ENCODE measurements at places on chromosomes 1 and 21.

- H3K4me3 ChIP-seq = no peak overlapping the region
- DNase-seq = no peak
- peaks cover 30% of the 10 kb centered on the region for H3K4me1 ChIP-seq
- no peaks in the 10 kb centered on the region for H3K36me3 ChIP-seq
- H3K27me3 ChIP-seq = no peaks in the 10 kb centered on the region
Observed at GRCh38 chr1:230743899-230744298, 3.3 kb upstream of the CAPN9 start.

DNA sequence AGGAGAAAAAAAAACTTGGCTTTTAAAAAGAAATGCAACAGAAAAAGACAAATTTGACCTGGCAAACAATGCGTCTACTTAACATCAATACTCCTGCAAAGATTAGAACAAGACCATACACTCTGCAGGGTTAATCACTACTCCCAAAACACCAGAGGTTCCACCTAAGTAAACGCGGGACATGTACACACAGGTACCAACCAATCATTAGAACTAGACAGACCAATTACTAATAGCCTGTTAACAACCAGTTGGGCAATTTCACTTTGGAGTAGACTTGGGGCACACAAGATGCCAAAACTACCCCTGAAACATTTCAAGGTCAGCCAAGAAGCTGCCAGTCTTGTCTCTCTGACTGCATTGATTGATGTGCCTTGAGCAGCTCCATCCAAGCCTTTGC lies 125.8 kb downstream of the RRAGC start:
- peaks cover under 1% of the 10 kb centered on the region for H3K4me1 ChIP-seq
- H3K27ac ChIP-seq = no peak overlapping the region
- DNase-seq = no peak
- no peak overlapping the region for H3K4me3 ChIP-seq

GRCh38 chr1:233094269-233094668 lies 143.9 kb downstream of the NTPCR start:
- DNase-seq = no peak
- H3K4me3 ChIP-seq = no peak overlapping the region
- no peak overlapping the region for H3K27ac ChIP-seq

DNA sequence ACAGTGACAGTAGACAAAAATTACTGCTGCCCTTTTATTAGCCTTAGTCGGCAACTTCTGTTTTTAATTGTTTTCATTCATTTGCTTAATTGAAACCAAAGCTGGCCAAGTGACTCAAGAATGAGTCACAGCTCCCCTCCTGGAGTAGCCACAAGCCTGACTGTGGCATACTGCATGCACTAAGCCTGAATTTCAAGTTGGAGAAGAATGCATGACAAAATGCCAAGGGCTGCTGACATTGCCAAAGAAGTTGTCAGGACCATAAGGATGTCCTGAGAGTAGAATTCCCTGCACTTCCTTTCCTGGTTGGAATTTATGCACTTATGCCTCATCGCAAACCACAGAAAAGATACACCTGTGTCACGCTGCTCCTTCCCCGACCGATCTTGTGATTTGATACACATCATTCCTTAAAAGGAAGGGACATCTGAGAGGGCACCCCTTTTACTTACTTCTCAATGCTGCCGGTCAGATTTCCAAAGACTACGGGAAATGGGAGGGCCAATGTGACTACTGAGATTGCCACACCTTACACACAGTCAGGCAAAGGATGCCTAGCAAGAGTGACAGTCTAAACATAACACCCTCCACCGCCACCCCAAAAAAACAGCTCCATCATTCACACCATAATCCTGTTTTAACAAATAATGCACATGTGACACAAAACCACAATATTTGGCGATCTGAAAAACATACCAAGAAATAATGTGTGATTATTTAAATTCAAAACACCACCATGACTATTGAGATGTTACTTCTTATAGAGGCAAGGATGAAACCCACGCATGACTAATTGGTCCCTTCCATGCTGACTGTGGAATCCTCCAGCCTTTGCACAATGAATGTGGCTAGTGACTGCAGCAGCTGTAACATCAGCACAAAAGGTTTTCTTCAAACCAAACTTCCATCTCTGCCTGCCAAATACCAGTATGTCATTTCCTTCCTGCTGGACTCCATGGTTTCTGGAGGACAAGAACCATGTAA lies 28.2 kb downstream of the VAV3 start:
- no peaks in the 10 kb centered on the region for H3K4me1 ChIP-seq
- no peak overlapping the region for H3K27ac ChIP-seq
- H3K4me3 ChIP-seq = no peak overlapping the region
- no peaks in the 10 kb centered on the region for H3K27me3 ChIP-seq
- no peaks in the 10 kb centered on the region for H3K36me3 ChIP-seq
- DNase-seq = peak; percentile 19

DNA sequence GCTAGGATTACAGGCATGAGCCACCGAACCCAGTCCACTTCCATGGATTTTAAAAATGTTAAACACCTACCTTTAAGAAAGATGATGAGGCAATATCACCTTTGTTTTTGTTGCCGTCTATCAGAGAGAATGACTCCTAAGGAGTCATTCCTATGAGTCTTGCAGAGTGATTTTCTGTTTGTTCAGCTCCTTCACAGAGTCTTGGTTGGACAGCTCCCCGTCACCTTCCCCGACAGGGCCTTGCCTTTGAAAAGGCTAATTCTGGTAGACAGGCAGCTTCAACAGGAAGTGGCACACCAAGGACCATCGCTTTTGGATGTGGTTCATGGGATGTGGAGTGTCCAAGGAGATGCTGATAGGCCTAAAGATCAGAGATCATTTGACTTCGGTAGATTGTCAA lies 17.5 kb downstream of the ZBTB18 start:
- H3K4me3 ChIP-seq = no peak overlapping the region
- H3K4me1 ChIP-seq = peaks cover 14% of the 10 kb centered on the region
- no peaks in the 10 kb centered on the region for H3K27me3 ChIP-seq
- no peak overlapping the region for H3K27ac ChIP-seq
- no peak for DNase-seq
- H3K36me3 ChIP-seq = no peaks in the 10 kb centered on the region

- H3K4me1 ChIP-seq = no peaks in the 10 kb centered on the region
- H3K4me3 ChIP-seq = no peak overlapping the region
- no peak overlapping the region for H3K27ac ChIP-seq
- DNase-seq = no peak
- H3K27me3 ChIP-seq = no peaks in the 10 kb centered on the region
Observed at GRCh38 chr1:208564466-208564865, 320.3 kb upstream of the PLXNA2 start.

GRCh38 chr1:26907071-26907917 lies 6.5 kb downstream of the NR0B2 start:
- no peaks in the 10 kb centered on the region for H3K27me3 ChIP-seq
- H3K27ac ChIP-seq = peak overlapping the region; percentile 80
- no peak overlapping the region for H3K4me3 ChIP-seq
- peaks cover 23% of the 10 kb centered on the region for H3K4me1 ChIP-seq
- DNase-seq = peak; percentile 82

DNA sequence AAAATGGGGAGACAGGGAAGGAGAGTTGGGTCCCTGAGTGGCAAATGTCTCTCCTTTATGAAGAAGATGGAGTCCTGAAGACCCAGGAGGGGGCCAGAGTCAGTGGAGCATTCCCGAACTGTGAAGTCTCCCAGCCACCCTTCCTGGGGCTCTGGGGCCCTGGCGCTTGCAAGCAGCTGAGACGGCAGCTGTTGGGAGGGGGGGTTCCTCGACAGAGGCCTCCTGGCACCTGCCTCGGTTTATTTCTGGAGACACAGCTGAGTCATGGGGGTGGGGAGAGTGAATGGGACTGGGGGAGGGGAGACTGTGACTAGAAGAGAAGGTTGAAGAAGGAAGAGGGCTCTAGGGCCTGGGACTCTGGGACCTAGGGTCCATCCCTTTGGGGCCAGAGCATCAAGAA lies 14.0 kb downstream of the NES start:
- no peaks in the 10 kb centered on the region for H3K27me3 ChIP-seq
- H3K4me3 ChIP-seq = no peak overlapping the region
- peaks cover 74% of the 10 kb centered on the region for H3K4me1 ChIP-seq

DNA sequence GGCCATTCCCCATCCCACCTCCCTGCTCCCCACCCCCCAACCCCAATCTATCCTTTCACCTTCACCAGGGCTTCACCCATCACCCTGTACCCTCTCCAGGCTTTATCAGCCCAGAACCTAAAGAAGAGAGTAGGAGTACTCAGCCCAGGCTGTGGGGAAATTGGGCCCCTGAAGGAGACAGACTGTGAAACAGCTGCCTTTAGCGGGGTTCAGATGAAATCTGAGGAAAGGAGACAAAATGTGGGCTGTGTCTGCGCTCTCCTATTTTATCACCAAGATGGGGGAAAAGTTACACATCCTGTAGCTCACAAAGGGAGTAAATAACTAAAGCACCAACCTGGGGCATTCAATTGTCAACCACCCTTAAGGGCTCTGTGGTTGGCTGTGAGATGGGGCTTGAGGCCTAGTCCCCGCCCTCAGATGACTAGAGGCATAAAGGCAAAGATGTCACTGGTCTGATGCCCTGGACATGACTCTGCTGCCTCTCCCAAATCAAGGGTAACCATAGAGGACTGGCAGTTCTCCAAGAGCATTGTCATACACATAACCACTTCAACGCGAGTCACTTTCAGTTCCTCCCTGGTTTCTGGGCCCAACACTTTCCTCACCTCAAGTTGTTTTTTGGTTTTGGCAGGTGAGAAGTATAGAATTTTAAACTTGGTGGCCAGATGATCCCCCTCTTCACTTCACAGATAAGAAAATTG lies 30.0 kb downstream of the SLC27A3 start:
- H3K4me1 ChIP-seq = no peaks in the 10 kb centered on the region
- H3K36me3 ChIP-seq = no peaks in the 10 kb centered on the region
- H3K4me3 ChIP-seq = no peak overlapping the region
- DNase-seq = no peak
- no peaks in the 10 kb centered on the region for H3K27me3 ChIP-seq
- no peak overlapping the region for H3K27ac ChIP-seq

GRCh38 chr1:183417772-183418491 lies at the start of gene NMNAT2:
Gene NMNAT2, minus strand, starts transcription at chr1:183418380. Its CDS starts 113 bp downstream, at chr1:183418267.
- H3K27me3 ChIP-seq = peaks cover 49% of the 10 kb centered on the region
- DNase-seq = peak; percentile 55
- H3K36me3 ChIP-seq = no peaks in the 10 kb centered on the region

- H3K4me3 ChIP-seq = no peak overlapping the region
- no peaks in the 10 kb centered on the region for H3K36me3 ChIP-seq
- no peak for DNase-seq
- H3K27ac ChIP-seq = no peak overlapping the region
- H3K4me1 ChIP-seq = no peaks in the 10 kb centered on the region
- no peaks in the 10 kb centered on the region for H3K27me3 ChIP-seq
Observed at GRCh38 chr1:89104687-89105086, 21.2 kb downstream of the GBP2 start.

DNA sequence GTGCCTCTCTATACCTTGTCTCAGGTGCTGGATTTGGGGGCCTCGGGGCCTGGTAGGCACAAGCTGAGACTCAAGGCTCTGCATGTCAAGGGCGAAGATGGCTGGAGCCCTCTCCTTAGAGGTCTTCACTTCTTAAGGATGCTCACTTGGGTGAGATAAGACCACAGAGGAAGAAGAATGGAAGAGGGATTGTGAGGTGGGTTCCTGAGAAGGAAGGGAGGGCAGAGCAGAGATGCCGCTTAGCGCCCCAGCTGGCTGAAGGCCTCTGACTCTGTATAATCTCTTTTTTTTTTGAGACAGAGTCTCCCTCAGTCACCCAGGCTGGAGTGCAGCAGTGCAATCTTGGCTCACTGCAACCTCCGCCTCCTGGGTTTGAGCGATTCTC lies 32.2 kb downstream of the SOX13 start:
- H3K27me3 ChIP-seq = no peaks in the 10 kb centered on the region
- DNase-seq = no peak
- peaks cover 45% of the 10 kb centered on the region for H3K4me1 ChIP-seq
- no peaks in the 10 kb centered on the region for H3K36me3 ChIP-seq
- H3K27ac ChIP-seq = no peak overlapping the region

DNA sequence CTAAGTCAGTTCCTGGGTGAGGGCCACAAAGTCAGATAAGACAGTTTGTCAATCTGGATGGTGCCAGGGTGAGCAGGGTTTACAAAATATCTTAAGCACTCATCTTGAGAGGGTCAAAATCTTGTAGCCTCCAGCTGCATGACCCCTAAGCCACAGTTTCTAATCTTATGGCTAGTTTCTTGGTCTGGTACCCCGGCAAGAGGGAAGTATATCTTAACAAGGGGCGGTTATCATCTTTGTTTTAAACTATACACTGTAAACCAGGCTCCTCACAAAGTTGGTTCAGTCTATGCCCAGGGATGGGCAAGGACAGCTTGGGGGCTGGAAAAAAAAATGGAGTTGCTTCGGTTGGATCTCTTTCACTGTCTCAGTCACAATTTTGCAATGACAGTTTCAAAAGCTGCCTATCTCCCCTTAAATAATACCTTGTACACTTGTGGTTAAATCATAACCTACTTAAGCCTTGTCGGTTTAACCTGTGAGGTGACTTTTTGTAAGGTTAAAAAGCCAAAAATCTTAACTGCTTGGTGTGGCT lies 7.8 kb upstream of the CD46 start:
- no peaks in the 10 kb centered on the region for H3K27me3 ChIP-seq
- no peak overlapping the region for H3K4me3 ChIP-seq
- no peak for DNase-seq
- no peaks in the 10 kb centered on the region for H3K36me3 ChIP-seq

- no peak overlapping the region for H3K4me3 ChIP-seq
- H3K27me3 ChIP-seq = no peaks in the 10 kb centered on the region
- no peak overlapping the region for H3K27ac ChIP-seq
- no peaks in the 10 kb centered on the region for H3K4me1 ChIP-seq
Observed at GRCh38 chr1:242784084-242784483, 259.6 kb upstream of the PLD5 start.

All from hepatocyte (in vitro differentiated cells).